ENCODE measurements at places on chromosomes 3 and 15.

GRCh38 chr3:13053420-13053819 lies 19.8 kb downstream of the IQSEC1 start:
- DNase-seq = no peak

DNA sequence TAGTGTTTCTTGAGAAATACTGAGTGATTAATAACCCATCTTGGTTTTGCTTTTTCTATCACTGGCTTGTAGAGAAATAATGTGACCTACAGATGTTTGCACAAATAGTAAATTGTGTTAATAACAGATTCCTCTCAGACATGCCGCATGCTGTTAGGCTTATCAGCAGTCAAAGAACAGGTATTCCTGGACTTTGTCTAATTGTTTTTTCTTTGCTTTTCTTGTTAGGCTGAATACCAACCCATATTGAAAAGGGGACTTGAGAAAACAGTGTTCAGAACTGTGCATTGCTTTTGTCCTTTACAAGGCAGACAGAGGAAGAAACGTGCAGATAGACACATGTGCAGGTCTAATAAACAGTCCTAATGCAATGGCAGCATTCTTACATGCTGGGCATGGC lies 51.0 kb upstream of the RARB start:
- no peak for DNase-seq

DNA sequence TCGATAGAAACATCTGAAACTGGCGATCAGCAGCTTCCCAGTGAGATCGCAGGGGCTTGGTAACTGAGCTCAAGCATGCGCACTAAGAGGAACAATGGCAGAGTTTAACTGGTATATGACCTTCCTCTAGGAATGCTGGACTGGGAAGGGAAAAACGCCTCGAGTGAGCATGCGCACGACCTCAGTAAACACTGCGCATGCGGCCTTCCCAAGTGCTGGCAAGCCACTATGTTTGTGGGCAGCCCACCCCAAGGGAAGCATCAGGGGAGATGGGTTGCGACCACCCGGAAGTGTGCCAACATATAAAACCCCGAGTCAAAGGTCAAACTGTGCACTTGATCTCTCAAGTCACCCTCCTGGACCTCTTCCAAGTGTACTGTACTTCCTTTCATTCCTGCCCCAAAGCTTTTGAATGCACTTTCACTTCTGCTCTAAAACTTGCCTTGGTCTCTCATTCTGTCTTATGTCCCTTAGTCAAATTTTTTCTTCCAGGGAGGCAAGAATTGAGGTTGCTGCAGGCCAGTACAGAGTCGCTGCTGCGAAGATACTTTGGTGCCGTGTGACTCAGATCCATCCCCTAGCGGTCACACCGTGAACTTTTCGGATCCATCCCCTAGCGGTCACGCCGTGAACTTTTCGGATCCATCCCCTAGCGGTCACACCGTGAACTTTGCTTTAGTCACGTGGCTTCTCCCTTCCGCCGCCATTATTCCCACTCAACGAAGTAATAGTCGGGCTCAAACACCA lies 243.3 kb downstream of the FAM43A start:
- DNase-seq = peak; percentile 42

GRCh38 chr3:111047042-111047441 lies 24.6 kb upstream of the NECTIN3 start:
- no peak for DNase-seq

GRCh38 chr3:98600412-98601095 lies 7.1 kb upstream of the CPOX start:
- no peak for DNase-seq

DNA sequence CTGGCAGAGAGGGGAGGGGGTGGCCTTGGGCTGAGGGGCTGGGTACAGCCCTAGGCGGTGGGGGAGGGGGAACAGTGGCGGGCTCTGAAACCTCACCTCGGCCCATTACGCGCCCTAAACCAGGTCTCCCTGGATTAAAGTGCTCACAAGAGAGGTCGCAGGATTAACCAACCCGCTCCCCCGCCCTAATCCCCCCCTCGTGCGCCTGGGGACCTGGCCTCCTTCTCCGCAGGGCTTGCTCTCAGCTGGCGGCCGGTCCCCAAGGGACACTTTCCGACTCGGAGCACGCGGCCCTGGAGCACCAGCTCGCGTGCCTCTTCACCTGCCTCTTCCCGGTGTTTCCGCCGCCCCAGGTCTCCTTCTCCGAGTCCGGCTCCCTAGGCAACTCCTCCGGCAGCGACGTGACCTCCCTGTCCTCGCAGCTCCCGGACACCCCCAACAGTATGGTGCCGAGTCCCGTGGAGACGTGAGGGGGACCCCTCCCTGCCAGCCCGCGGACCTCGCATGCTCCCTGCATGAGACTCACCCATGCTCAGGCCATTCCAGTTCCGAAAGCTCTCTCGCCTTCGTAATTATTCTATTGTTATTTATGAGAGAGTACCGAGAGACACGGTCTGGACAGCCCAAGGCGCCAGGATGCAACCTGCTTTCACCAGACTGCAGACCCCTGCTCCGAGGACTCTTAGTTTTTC lies 4.9 kb downstream of the ISL2 start:
- no peak for DNase-seq

GRCh38 chr15:29589416-29589815 lies 232.9 kb downstream of the TJP1 start:
- no peak for DNase-seq

GRCh38 chr15:78129077-78129750 lies 2.0 kb downstream of the CIB2 start:
- DNase-seq = no peak

DNA sequence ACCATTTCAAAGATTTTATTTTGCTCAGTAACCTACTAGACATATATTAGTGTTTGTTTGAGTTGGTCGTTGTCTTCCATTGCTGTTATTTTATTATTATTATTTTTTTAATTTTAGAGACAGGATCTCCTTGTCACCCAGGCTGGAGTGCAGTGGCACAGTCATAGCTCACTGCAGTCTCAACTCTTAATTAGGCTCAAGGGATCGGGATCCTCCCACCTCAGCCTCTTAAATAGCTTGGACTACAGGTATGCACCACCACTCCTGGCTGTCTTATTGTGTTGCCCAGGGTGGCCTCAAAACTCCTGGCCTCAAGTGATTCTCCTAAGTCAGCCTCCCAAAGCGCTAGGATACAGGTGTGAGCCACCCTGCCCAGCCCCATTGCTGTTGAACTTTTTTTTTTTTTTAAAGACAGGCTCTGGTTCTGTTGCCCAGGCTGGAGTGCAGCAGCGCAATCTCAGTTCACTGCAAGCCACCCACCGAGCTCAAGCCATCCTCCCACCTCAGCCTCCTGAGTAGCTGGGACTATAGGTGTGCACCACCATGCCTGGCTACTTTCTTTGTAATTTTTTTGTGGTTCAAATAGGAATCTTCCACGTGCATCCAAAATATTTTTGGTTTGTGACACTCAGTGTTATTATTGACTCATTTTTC lies 18.2 kb downstream of the SETD5 start:
- DNase-seq = no peak

GRCh38 chr15:52651868-52652267 lies 27.3 kb downstream of the ATOSA start:
- DNase-seq = no peak

- no peak for DNase-seq
These were observed 112.7 kb upstream of the SLC4A7 start for GRCh38 chr3:27596921-27597320.

DNA sequence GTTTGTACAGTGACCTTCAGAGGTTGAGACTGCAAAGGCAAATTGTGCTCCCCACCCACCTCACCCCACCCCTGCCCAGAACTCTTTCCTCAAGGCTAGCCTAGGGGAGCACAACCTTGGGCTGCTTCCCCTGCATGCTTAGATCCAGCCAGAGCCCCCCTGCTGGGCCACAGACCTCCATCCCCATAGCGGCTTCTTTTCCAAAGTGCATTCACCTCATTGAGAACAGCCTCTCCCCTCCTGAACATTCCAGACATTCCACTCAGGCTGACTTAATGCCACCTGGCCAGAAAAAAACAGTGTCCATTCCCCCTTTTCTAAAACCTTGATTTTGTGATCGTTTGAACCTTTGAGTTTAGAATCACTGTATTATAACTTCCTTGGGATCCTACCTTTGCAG lies 124.4 kb upstream of the TOPAZ1 start:
- DNase-seq = no peak

GRCh38 chr3:9732080-9732739 lies 675 bp downstream of the BRPF1 start:
- peak; percentile 78 for DNase-seq

GRCh38 chr15:33955945-33956344 lies 12.4 kb upstream of the CHRM5 start:
- no peak for DNase-seq

DNA sequence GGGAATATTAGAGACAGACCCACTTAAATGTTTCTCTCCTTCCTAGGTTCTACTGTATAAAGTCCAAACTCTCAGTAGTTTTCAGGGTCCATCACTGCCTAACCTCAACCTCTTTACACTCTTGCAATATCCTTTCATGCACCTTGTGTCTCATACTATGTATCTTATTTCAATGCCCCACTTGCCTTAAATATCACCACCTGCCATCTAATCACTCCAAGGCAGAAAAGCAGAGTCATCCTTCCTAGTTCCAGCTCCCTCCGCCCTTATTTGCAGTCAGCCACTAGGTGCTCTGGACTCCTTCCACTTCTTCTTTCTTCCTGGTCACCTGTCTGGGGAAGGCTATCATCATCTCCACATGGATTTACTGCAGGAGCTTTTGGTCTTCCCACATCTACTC lies 322.0 kb downstream of the MFSD1 start:
- no peak for DNase-seq

GRCh38 chr3:127114337-127115070 lies 78.4 kb upstream of the PRR23E start:
- no peak for DNase-seq

DNA sequence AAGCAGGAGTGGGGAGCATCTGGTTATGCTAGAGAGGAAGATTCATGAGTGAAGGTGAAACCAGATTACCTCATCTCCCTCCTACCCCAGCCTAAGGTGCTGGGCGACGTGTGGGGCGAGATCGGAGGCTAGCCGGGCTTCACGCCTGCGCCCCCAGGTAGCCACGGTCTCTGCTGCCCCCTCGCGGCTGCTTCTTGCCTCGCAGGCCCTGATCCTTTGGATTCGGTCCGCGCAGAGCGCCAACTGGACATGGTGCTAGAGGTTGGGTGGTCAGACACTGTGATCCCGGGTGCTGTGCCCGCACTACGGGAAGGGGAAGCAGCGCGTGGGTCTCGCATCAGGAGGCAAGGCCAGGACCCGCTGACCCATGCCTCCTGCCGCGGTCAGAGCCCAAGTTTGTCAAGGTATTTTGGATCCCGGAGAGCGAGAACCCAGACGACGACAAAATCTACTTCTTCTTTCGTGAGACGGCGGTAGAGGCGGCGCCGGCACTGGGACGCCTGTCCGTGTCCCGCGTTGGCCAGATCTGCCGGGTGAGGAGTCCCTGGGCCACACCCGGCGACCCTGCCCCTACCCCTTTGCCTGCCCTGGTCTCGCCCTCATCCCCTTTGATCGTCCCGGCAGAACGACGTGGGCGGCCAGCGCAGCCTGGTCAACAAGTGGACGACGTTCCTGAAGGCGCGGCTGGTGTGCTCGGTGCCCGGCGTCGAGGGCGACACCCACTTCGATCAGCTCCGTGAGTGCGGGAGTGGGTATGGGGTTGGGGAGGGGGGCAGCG lies 4.2 kb downstream of the SEMA3B start:
- peak; percentile 98 for DNase-seq

GRCh38 chr3:171846597-171846996 lies 3.4 kb downstream of the TMEM212 start:
- DNase-seq = no peak

DNA sequence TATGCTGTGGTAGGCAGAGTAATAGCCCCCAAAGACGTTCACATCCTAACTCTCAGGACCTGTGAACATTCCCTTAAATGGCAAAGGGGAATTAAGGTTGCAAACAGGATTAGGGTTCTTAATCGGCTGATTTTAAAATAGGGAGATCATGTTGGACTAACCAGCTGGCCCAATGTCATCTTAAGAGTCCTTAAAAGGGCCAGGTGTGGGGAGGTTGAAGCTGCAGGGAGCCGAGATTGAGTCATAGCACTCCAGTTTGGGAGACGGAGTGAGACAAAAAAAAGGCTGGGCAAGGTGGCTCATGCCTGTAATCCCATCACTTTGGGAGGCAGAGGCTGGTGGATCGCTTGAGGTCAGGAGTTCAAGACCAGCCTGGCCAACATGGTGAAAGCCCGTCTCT lies 1.6 kb upstream of the FLNB start:
- DNase-seq = no peak

GRCh38 chr3:73556520-73557372 lies 68.0 kb downstream of the PDZRN3 start:
- no peak for DNase-seq

DNA sequence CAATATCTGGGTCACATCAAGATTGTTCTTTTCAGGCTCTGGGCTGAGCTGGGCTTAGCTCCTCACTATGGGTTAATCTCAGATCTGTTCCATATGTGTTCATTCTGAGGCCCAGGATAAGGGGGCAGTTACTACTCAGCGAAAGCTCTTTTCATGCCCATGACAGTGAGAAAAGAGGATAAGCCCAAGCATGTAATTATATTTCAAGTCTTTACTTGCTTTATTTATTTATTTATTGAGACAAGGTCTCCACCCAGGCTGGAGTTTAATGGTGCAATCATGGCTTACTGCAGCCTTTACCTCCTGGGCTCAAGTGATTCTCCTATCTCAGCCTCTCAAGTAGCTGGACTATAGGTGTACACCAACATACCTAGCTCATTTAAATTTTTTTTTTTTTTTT lies 44.7 kb upstream of the SELENOK start:
- DNase-seq = no peak

- DNase-seq = no peak
These were observed 51.0 kb downstream of the NKIRAS1 start for GRCh38 chr3:23865595-23866396.

- no peak for DNase-seq
These were observed 10.9 kb upstream of the PIGZ start for GRCh38 chr3:196979545-196979944.

DNA sequence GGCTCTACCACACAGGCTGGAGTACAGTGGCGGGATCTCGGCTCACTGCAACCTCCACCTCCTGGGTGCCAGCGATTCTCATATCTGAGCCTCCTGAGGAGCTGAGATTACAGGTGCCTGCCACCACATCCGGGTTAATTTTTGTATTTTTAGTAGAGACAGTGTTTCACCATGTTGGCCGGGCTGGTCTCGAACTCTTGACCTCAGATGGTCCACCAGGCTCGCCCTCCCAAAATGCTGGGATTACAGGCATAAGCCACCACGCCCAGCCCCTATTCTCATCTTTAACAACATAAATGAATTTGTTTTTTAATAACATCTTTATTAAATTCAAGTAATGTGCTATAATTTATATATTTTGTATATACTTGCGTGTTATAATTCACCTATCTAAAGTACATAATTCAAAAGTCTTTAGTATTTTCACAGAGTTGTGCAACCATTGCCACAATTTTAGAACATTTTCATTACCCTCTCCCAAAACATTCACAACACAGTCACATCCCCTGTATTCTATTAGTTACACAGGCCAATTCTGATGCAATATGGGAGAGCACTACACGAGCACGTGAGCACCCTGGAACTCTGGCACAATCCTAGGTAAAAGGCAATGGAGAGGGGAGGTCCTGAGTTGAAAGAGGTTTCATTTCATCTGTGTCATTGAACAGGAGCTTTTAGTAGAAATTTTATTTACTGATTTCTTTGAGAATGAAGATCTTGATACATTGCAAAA lies 21.2 kb upstream of the MTMR14 start:
- DNase-seq = no peak
